Fibroblast of upper back skin (primary cell): ENCODE measurements at places on chromosomes 5 and 9.

- DNase-seq = peak; percentile 75
Observed at GRCh38 chr5:37739817-37740261, 100.0 kb downstream of the GDNF start.

GRCh38 chr5:56048124-56048523 is 53.4 kb upstream of the IL6ST start:
- no peak for DNase-seq

- DNase-seq = no peak
Observed at GRCh38 chr9:123168586-123168985, 99.8 kb downstream of the STRBP start.

DNA sequence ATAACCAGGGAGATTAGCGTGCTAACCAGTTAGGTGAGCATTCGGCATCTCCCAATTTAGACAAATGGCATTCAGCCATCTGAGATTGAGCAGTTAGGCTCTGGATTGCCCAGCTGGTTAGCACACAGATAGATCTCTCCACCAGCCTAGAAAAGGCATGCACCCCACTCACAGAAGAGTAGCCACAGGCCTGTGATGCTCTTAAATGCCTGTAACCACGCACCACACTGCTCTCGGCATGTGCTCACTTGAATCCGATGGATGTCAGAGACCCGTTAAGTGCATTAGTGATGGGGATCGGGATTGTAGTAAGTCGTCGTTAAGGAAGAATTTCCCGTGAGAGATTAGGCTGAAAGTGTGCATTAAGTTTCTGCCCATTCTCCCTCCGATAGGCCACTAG is 23.0 kb downstream of the MARCHF6 start:
- DNase-seq = no peak

- no peak for DNase-seq
Observed at GRCh38 chr9:107467416-107467815, 22.2 kb downstream of the KLF4 start.

GRCh38 chr9:98356953-98357690 is 101.7 kb upstream of the TBC1D2 start:
- DNase-seq = no peak

- peak; percentile 43 for DNase-seq
Observed at GRCh38 chr9:89940625-89941024, 335.8 kb downstream of the GADD45G start.

GRCh38 chr5:103840600-103840999 is 278.0 kb upstream of the NUDT12 start:
- DNase-seq = peak; percentile 68

DNA sequence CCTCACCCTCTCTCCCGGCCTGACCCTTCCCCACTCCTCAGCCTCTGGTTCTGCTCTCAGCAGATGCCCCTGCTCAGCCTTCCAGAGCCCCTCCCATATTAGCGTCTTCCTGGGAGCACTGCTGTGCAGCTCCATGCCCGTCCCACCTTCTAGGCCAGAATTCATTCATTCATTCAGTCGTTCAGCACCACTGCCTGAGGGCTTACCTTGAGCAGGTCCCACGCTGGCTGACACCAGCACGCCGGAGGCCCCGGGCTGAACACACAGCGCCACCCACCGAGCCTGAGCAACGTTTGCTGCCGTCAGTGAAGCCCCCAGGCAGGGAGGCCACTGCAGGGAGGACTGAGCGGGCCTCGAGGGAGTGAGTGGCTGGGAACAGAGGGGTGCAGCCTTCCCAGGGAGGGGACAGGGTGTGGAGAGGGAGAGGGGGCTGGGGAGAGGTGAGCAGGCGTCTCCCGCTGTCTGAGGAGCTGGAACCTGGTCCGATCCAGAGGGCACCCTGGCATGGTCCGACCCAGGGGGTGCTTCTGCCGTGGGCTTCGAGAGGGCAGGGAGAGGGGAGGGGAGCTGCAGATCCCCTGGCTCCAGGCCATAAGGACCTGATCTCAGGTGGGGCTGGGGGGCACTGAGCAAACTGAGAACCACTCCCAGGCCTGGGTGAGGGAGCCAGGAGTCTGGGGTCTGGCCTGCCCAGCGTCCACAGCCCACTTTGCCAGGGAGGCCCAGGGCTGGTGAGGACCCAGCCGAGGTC is 98.8 kb upstream of the RAPGEF1 start:
- DNase-seq = no peak

DNA sequence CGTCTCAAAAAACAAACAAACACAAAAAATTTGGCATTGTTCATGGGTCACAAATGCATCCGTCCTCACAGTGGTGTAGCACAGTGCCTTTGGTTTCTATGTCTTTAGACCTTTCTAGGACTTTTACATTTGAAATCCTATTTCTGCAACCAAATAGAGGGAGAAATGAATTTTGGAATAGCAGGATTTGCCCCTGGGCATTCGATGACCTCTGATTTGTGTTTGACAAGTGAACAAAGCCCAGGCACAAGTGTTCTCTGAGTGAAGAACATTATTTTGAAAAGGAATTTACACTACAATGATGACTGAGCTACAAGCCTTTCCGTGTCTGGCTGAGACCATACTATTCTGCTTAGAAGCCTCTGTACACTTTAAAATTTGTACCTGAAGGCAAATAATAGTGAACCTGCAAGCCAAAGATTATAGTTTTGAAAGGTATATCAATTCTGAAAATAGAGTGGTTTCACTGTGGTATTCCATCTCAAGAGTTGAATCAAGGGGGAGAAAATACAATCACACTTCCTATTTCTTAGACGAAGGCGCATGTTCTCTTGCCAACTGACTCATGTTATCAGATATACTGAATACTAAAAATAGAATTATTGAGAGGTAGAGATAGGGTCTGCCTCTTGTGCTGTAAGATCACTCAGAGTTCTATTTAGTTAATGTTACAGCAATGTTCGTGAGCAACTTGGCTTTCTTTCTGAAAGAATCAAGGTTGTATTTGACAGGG is 297.6 kb downstream of the KDM4C start:
- no peak for DNase-seq

DNA sequence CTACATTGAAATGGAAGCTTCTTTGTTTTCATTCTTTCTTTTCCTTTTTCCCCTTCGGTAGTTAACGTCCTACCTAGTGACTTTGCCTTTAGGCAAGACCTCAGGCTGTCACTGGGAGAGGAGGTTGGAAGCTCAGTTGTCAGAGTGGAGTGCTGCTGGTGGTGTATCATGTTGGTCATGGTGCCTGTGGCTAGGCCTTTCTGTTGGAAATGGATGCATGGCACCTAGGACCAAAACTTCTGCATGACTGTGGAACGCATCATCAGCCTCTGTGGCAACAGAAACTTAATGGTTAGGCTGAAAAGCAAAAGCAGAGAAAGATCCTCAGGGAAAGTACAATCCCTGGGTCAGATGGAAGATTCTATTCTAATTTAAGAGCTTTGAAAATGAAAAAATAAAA is 57.9 kb downstream of the OSTF1 start:
- DNase-seq = peak; percentile 48

GRCh38 chr5:72434781-72435437 is 72.3 kb downstream of the ZNF366 start:
- DNase-seq = no peak

GRCh38 chr9:32010322-32010721 is 374.1 kb upstream of the ACO1 start:
- DNase-seq = no peak

DNA sequence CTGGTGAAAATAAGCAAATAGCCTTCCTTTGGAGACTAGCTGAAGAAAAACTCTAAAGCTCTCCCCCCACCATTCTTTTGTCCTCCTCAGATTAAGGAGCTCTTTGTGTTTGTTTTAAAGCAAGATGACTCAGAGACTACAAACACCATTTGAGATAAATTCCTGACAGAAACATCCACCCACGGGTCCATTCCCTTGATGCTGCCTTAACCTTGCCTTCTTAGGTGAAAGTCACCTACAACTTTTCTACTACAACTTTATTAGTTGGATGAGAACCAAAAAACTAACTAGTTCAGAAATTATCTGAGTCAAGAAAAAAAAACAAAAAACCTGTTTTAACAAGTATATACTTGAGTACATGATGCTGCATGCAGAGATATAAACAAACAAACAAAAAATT is 831.1 kb downstream of the NR2F1-AS1 start:
- peak; percentile 9 for DNase-seq

GRCh38 chr5:142107036-142107735 is 1.4 kb upstream of the NDFIP1 start:
- no peak for DNase-seq

GRCh38 chr9:26770821-26771220 is 121.8 kb downstream of the CAAP1 start:
- no peak for DNase-seq

GRCh38 chr5:1131191-1131621 is 19.3 kb upstream of the SLC12A7 start:
- DNase-seq = no peak

- no peak for DNase-seq
Observed at GRCh38 chr5:18395126-18396110, 761.2 kb downstream of the TAF11L14 start.

- DNase-seq = no peak
Observed at GRCh38 chr9:33471361-33471760, 2.4 kb downstream of the NOL6 start.

DNA sequence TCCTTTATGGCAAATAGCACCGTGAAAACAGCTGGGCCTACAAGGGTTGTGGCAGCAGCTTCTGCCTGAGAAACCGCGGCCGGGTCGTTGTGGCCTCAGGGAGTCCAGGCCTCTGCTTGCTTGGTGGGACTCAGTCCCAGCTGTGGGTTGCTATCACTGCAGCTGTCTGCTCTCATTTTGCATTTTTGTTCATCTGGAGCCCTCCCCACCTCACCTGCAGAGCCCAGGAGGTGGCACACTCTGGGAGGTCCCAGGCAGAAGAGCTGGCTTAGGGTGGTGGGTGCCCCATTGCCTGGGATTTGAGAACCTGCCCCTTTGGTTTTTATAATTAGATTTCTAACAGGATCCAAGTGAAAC is 138.4 kb downstream of the GADD45G start:
- DNase-seq = no peak

- no peak for DNase-seq
Observed at GRCh38 chr5:112084149-112084548, 327.2 kb upstream of the NREP start.

DNA sequence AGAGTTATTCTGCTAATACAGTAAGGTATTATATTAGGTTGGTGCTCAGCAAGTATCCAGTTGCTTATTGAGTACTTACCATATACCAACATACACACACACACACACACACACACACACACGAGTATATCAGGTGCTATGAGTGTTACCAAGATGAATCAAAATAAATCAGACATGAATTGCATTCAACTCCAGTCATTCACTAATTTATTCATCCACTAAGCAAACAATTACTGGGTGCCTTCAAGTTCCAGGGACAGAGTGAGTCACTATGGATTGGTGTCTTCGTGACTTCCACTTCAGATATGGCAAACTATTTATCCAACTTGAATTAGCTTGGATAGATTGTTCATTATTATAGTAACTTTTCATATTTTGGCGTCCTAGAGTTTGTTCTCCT is 140.7 kb upstream of the SLC44A1 start:
- DNase-seq = no peak

- DNase-seq = peak; percentile 87
Observed at GRCh38 chr9:94135222-94135621, 51.0 kb downstream of the PTPDC1 start.

DNA sequence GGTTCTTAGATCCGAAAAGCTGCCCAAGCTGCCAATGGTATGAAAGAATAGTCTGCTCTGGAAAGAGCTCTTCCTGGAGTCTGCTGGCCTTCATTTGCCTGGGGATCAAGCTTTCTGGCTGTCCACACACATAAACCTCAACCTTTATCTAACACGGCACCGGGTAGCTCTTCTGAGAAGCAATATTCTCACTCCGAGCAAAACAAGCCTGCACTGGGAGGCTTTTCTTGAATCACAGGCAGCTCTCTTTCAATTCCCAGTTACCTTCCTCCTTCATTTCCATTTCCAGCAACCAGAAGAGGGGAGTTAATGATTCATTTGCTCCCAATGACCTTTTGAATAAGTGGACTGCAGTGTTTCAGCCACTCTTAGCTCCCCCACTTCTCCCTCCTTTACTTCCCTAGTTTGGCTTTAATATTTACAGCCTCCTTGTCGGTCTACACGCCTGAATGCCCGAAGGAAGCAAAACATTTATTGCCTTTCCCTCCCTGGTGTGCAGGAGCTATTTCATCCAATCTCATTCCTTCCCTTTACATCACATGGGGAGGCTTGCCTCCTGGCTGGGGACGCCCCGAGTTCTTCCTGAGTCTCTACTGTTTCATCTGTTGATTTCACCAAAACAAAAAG is 187.1 kb downstream of the ARHGEF28 start:
- DNase-seq = no peak

DNA sequence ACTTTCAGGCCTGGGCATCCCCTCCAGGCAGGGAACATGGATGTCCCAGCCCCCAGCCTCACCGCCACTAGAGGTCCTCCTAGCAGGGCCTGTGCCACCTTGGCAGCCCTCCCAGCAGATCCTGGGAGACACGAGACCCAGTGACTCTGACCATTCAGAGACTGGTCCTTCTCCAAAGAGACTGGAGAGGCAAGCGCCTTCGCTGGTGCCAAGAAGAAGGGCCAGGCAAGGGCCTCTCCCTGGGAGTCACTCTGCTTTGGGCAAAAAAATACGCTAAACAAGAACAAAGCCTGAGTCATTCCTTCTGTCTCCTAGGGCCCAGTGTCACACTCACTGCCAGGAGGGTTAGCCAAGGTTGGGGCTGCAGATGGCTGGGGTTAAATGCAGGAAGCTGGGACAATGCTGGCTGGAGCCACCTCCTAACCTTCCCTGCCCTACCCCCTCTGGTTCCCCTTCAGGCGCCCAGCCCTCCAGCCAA is 35.3 kb upstream of the SMIM23 start:
- no peak for DNase-seq

DNA sequence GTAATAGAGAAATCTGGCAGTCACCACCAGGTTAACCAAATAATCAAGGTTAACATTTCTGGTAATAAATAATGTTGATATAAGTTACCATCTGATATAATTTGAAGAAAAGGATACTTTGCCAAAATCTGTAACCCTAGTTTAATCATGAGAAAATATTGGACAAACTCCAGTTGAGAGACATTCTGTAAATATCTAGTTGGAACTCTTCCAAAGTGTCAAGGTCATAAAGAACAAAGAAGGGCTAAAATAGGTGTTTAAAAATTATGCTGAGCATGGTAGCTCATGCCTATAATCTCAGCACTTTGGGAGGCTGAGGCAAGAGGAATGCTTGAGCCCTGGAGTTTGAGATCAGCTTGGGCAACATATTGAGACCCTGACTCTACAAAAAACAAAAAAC is 253.3 kb downstream of the MRPS30 start:
- DNase-seq = no peak

GRCh38 chr5:23396346-23396745 is 111.1 kb upstream of the PRDM9 start:
- DNase-seq = no peak

GRCh38 chr5:129125819-129126218 is 31.3 kb downstream of the ISOC1 start:
- no peak for DNase-seq

- peak; percentile 58 for DNase-seq
Observed at GRCh38 chr9:6842584-6842947, 84.8 kb downstream of the KDM4C start.

- DNase-seq = no peak
Observed at GRCh38 chr5:145922059-145922458, 14.3 kb upstream of the SH3RF2 start.

DNA sequence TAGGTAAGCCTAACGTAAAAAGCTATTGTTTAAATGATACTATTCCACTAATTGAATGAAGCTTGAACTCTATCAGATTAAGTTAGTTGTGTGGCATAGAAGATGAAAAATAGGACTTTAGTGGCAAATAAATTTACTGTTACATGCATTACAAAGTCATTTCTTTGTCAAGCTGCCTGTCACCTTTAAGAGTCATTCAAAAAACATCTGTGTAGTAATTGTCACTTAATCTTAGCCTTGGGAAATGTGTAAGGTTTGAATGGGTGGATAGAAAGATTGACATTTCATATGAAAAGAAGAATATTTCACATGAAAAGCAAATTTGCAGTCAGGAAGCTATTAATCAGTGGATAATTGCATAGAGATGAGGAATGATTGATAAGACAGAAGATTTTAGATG is 473.5 kb downstream of the DNAH5 start:
- DNase-seq = no peak
